ENCODE measurements at places on chromosomes 2 and 18.

DNA sequence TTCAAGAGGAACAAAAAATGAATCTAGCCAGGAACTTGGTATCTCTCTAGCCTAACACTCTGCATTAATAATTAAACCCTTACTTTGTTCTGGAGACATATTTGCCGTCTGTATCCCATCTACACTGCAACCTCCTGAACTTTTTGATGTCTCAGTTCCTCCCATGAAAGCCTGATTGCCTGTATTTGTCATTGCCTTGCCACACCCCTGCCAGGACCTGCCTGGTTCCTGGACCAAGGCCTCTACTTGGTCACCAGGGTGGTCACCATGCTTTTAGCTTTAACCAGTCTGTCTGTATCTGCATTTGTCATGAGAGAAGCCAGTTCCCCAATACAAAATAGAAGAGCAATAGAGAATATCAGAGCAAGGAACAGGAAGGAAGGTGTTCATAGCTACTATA, 58.8 kb upstream of the NOL4 start:
- no peak for DNase-seq

GRCh38 chr2:74887445-74887951, 53.6 kb downstream of the HK2 start:
- no peak for DNase-seq

GRCh38 chr18:76456018-76456750, 38.9 kb downstream of the ZNF516 start:
- no peak for DNase-seq

GRCh38 chr2:208062113-208062512, 36.8 kb upstream of the PLEKHM3 start:
- no peak for DNase-seq

DNA sequence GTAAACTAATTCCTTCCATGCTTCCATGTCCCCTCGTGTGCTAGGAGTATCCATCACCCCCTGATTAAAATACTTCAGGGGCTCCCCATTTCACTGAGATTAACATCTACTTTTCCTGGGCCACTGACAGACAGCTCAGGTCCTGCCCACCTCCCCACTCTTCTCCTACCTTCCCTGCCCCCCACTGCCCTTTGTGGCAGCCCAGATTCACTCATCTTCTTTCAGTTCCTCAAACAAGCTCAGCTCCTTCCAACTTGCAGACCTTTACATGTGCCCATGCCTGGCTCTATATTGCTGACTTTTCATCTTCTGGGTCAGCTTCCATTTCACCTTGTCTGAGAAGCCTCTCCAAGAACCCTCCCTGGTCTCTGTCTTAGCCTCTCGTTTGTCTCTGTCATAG, 12.0 kb downstream of the RUFY4 start:
- DNase-seq, result no peak

DNA sequence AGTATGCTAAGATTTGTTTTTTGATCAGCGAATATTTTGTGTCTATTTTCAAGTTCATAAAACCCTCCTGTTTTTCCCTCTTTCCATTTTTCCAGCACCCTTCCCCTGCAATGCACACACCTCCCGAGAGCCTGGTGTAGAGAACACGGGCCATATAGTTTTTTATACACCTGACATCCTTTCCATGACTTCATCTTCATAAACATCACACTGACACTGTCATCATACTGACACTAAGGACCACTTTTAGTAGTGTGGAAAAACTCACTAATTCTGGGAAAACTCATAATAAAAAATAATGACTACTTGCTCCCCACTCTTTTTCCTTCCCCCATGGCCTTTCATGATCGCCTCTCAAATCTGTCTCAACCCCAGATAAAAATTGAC, 70.2 kb downstream of the EPHA4 start:
- DNase-seq, result no peak

DNA sequence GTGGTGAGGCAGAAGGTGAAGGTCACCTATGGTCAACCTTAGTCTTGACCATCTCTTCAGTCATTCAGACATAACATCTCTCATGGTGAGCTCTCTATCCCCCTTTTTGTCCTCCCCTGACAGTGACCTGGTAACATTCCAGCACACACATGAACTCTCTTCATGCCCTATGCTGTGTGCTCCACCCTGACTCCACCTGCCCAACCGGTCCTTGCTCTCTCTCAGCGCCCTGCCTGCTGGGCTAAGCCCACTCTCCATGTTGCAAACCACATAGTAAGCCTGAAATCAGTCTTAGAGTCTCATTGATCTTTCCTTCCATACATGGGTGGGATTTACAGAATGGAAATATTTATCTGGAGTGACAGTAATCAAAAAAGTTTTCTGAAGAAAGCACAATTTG, 52.8 kb downstream of the MARCO start:
- DNase-seq, result no peak

- DNase-seq, result no peak
These were observed 6.8 kb downstream of the PHLPP1 start for GRCh38 chr18:62721839-62722795.

DNA sequence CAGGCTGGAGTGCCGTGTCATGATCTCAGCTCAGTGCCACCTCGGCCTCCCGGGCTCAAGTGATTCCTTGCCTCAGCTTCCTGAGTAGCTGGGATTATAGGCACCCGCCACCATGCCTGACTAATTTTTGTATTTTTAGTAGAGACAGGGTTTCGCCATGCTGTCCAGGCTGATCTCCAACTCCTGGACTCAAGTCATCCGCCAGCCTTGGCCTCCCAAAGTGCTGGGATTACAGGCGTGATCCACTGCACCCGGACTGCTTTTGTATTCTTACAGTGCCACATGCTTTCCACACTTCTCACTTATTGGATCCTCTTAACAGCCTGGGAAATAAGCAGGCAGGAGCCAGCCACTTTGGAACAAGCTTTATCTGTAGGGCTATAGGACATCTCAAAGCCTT, 25.3 kb upstream of the BCL2L11 start:
- DNase-seq, result no peak

GRCh38 chr2:74396149-74396548, 16.0 kb upstream of the DCTN1 start:
- no peak for DNase-seq

All from HuH-7.5 (cell line).